Stimulated activated CD4-positive, alpha-beta T cell treated with anti-CD3 and anti-CD28 coated beads, Interleukin-15, amount 100 ng/mL, for 1 hour (primary cell): ENCODE measurements at places on chromosomes 12 and 14.

DNA sequence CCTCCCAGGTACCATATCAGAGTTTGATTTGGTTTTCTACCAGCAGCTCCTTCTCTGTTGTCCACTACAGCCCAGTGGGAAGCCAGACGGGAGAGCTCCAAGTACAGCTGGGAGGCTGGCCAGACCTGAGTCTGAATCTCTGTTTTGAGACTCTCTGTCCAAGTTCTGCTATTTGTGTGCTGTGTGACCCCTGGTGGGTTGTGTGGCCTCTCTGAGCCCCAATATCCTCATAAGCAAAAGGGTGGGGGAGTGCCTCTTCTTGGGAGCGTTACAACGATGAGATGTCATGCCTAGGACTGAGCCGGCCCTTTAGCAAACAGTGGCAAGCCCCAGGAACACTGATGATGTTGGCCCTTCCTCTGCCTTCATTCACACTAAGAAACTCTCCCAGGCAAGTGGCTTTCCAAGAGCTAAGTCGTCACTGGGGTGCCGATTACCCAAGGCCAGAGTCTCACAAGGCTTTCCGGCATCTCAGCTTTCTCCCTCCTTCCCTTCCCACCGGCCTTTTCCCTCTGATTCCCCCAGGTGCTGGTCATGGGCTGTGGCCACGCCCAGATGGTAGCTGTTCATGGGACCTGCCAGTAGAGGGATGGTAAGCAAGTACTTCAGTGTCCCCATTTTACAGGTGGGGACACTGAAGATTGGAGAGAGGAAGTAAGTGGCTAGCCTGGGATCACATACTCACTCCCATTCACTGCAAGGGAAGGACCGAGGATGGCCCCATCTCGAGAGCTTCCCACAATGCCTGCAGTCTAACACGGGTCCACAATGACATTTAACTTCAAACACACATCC lies 47.7 kb downstream of the BCL11B start:
- DNase-seq = no peak

- DNase-seq = no peak
Observed at GRCh38 chr12:89648211-89648930, 60.3 kb downstream of the ATP2B1 start.

- DNase-seq = no peak
Observed at GRCh38 chr14:55446127-55446736, 5.8 kb upstream of the TBPL2 start.

- no peak for DNase-seq
Observed at GRCh38 chr14:81839056-81839455, 305.4 kb upstream of the SEL1L start.

DNA sequence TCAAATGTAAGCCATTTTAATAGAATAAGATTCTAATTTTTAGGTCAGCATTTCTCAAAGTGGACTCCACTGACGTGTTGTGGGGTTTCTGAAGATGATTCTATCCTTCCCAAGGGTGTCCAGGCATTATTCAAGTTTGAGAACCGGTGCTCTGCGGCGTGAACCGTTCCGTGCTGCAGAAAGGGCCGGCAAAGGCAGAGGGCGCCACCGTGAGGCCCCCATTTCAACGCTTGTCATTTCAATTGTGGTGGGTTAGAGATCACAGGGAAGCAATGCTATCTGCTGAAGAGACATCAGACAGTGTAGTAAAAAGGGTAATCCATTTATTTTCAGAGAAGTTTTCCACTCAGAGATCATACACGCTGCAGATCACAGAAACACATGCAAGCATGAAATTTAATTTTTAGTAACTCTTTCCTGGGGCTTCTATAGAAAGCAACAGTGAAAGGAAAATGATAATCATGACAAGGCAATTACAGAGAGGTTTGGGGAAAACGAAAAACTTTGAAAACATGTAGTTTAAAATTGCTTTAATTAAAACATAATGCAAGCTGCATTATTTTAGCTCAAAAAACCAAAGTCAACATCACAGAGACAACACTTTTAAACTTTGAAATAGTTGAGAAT lies 201.7 kb downstream of the EXOC5 start:
- peak; percentile 18 for DNase-seq

GRCh38 chr14:75046899-75047298 lies 4.4 kb downstream of the MLH3 start:
- no peak for DNase-seq

- no peak for DNase-seq
Observed at GRCh38 chr12:1435456-1435855, 158.9 kb downstream of the FBXL14 start.

- DNase-seq = no peak
Observed at GRCh38 chr14:96953087-96953874, 156.1 kb downstream of the VRK1 start.

DNA sequence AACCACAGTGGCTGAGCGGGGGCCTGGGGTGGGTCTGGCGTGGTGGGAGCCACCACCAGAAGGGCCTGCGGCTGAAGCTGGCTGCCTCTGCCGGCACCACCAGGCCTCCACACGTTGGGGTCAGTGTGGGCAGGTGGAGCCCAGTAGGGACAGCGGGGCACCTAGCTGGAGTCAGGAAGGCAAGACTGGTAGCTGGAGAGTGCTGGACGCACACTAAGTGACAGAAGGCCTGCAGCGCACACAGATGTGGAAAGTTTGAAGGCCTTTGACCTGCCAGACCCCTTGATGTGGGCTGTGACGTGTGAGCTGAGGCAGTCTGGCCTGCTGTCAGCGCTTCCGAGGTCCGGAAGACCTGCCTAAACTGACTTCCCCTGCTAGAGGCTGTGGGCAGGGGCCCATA lies 26.3 kb downstream of the RIN3 start:
- DNase-seq = no peak

DNA sequence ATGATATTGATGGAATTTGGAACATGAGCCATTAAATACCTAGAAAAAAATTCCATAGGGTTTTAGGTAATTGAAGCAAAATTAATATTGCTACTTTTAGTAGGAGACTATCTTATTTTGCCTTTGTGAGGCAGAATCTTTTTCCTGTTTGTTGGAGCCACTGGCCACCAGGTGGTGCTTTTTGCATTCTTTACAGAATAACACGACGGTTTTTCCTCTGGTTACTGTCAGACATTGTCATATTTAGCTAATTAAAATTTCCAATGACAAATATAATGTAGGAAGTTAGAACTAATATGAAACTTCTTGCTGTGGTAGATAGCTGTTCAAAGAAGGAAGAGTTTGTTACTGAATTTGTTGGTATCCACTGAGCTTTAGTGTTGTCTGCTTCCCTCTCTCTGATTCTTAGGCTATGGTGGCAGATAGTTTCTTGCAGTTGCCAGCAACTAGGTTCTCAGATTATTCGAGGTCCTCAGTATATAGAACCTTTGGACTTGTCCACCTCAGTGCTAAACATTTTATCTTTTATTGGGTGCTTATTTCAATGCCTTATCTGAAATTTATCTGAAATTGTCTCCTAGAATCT lies 25.7 kb downstream of the RAB21 start:
- DNase-seq = no peak

DNA sequence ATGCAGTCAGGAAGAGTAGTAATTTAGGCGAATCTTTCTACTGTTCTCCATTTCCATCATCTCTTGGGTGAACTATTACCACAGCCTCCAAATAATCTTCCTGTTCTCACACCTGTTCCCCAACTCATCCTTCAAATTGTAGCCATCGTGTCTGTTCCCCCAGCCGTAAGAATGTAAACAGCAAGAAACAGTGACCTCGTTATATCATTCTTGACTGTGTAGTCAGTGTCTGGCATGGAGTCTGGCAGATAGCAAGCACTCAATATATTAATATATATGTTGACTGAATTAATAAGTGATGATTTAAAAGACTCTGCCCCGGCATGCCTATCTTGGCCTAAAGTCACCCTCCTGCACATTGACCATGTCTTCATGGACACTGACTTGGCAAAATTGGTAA lies 20.3 kb downstream of the PDE6H start:
- no peak for DNase-seq

GRCh38 chr12:105906561-105906960 lies 232.2 kb downstream of the NUAK1 start:
- no peak for DNase-seq

DNA sequence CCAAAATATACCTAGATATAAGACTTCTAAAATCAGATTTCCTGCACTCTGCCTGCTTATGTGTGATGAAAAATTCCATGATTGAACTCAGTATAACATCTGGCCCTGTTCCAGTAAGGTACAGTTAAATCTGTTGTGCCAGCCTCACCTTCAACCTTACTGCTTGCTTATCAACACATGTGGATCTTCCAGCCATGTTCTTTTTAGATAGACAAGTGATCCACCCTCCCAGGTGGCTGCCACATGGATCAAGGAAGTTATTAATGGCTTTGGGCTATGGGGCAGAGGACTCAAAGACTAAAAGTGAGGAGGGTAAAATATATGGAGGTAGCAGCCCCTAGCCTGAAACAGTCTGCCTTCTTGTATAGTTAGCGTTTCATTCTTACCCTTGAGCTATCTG lies 25.3 kb upstream of the MAGOHB start:
- DNase-seq = no peak

DNA sequence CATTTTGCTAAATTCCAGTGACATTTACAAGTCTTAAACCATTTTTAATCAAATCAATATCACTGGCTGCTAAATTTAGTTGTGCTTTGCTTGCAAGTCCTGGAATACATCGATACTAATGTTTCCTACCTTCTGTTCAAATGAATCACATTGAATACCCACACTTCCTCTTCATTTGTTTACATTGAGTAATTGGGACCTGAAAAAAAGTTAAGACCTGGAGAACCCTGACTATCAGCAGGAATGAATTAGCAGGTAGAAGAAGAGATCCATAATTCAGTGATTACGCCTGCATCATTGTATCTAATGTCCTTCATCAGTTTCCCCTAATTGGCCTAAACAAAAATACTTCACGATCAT lies 369.3 kb downstream of the ETNK1 start:
- no peak for DNase-seq

- DNase-seq = no peak
Observed at GRCh38 chr14:24072436-24072835, 1.1 kb downstream of the CPNE6 start.

DNA sequence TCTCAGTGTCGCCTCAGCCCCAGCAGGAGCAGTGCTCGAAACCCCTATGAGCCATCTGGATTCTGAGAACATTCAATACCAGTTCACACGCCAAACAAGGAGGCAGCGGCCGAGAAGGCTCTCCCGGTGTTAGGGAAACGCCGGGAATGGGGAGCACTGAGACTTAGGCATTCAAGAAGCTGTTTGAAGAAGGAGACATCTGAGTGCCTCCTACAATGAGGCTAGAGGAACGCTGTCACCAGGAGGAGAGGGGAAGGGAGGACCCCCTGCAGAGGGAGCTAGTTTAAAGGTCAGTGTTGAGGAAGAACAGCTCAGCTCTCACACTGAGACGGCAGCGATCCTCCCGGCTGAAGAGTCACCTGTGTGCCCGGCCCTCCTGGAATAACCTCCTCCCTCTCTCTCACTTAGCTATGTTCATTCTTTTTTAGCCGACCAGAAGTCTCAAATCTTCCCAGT lies 69.9 kb downstream of the SERPINA3 start:
- DNase-seq = no peak

DNA sequence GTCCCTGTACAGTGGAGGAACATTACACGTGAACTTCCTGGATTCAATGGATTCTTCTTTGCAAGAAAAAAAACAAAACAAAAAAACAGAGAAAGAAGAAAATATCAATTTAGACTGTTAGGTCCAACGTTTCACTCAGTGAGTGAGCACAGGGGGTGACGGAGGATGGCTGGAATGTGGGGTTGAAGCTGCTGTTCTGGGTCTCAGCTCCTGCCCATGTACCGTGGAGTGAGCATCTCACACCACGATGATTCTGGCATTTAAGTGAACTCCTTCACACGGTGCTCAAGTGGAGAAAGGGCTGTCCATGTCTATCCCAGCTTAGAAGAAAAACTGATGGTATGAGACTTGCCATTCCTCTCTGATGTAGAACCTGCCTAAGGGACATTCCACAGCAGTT lies 23.2 kb downstream of the CCND2 start:
- DNase-seq = no peak

DNA sequence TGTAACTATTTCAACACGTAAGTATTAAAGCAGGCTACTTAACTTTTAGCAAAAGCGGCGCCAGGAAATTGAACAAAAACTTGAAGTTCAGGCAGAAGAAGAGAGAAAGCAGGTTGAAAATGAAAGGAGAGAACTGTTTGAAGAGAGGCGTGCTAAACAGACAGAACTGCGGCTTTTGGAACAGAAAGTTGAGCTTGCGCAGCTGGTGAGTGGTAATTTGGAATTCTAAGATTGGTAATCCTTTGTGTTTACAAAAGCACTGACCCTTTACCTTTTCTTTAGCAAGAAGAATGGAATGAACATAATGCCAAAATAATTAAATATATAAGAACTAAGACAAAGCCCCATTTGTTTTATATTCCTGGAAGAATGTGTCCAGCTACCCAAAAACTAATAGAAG lies 4.0 kb downstream of the PNN start:
- no peak for DNase-seq

- no peak for DNase-seq
Observed at GRCh38 chr14:31550589-31550988, 10.6 kb upstream of the NUBPL start.

- DNase-seq = no peak
Observed at GRCh38 chr12:124668602-124669001, 101.2 kb upstream of the NCOR2 start.

DNA sequence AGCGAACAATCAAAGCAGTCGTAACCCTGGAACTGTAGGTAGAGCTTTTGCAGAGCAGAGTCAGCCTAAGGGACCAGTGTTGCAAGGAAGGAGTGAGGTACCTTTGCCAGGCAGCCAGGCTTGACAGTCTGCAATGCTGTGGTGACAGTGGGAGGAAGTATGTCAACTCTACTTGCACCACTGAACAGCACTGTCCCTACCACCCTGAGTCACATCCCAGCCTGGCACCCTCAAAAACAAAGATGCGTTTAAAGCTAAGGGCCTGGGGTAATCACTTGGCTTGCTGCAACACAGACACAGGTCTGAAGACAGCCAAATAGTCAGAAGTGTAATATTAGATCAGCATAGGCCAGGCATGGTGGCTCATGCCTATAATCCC lies 141.9 kb downstream of the DPF3 start:
- no peak for DNase-seq

GRCh38 chr12:22325218-22325617 lies 9.3 kb downstream of the ST8SIA1 start:
- no peak for DNase-seq

- DNase-seq = no peak
Observed at GRCh38 chr14:95545515-95546168, 10.8 kb downstream of the GLRX5 start.

GRCh38 chr14:92651758-92652406 lies 96.5 kb downstream of the LGMN start:
- no peak for DNase-seq

GRCh38 chr12:95730457-95730856 lies 60.1 kb downstream of the NTN4 start:
- no peak for DNase-seq

DNA sequence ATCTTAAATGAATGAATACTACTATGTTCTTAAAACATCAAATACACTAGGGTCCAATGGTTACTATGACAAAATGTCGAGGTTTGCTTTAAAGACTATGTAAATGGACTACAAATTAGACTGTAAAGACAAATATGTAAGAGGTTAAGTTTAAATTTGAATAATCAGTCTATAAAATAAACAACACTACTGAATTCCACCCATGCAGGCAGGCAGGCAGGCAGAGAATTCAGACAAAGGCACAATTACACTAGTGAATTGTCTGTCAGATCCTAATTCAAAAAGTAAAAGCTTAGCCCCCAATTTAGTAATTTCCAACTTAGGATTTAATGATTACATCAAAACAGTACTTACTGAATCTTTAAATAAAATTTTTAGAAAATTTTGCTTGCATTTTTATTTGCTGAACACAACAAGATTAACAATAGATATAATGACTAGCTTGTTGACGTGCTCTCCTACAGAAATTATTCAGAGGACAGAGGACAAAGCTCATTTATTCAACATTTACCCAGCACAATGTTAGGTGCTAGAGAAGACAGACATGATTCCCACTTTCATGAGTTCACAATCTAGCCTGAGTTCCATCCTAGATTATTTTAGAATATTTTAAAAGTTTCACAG lies 97.4 kb downstream of the CDK17 start:
- no peak for DNase-seq
